ENCODE measurements at places on chromosomes 4 and X.

DNA sequence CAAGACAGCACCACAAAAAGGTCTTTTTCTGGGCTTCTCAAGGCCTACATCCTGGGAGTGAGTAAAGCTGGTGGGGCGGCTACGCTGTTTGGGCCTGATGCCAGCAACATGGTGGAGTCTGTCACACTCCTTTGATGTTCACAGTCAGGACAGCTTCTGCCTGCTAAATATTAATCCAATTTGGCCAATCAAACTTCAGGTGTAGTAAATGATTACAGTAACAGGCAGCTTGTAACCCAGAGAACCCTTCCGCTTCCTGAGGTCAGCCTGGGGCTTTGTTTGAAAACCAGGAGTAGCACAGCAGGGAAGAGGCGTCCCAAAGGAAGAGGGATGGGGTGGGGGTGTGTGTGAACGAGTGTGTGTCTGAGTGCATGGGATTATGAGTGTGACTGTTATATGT is 220.4 kb downstream of the MAML3 start:
- no peak for DNase-seq

DNA sequence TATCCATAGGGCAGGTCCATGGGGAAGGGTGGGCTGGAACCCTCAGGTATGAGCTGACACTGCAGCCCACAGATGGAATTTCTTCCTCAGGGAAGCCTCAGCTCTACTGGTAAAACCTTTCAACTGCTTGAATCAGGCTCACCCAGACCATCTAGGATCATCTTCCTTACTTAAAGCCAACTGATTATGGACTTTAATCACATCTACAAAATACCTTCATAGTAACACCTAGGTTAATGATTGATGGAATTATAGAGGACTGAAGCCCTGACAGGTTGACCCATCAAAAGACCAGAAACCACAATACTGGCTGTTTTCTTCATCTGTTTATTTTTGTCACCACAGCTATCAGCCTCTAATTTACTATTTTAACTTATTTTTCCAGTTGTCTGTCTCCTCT is 188.9 kb upstream of the BOD1L1 start:
- no peak for DNase-seq

DNA sequence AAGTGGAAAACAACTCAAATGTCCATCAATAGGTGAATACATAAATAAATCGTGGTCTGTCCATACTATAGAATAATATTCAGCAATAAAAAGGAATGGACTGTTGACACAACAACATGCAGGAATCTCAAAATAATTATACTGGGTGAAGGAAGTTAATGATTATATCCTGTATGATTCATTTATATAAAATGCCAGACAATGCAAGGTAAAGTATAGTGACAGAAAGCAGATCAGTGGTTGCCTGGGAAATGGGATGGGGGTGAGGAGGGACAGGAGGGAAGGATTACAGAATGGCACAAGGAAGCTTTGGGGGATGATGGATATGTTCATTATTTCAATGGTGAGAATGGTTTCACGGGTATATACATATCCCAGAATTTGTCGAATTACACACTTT is 12.3 kb downstream of the PYURF start:
- DNase-seq, result no peak

DNA sequence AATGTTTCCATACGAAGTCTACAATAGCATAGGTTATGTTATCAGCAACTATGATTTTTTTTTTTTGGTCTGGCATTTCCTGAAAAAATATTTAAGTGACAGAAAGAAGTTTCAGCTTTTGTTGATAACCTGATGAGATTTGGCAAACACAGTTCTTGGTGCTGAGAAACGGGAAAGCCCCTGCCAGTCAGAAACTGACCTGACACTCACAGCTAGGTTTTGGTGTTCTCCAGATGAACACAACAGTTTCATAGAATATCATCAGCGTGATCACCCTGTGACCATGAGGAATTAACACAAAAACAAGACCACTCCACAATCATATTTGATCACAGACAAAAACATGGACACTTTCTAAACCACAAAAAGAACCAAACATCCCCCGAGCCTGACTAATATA is 152.5 kb upstream of the DCAF8L1 start:
- DNase-seq, result no peak

Measured in CD4-positive, alpha-beta memory T cell (primary cell).